NT2/D1 (cell line): ENCODE measurements at places on chromosomes 1 and 21.

DNA sequence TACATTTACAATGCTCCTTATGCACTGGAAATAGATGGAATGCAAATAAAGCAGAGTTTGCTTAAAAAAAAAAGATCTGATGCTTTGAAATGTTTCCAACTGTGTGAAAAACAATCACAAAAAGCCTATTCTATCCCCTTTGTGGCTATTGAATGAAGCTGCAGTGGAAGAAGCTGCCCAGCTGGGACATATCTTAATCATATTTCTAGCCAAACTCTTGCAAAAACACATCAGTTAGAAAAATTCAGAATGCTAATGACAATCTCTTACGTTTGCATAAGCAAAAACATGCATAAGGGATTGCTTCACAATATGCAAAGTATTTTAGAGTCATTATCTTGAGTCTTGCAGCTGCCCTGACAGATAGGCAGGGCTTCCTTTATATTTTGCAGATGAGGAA is 526.4 kb upstream of the USP24 start:
- DNase-seq, result no peak

DNA sequence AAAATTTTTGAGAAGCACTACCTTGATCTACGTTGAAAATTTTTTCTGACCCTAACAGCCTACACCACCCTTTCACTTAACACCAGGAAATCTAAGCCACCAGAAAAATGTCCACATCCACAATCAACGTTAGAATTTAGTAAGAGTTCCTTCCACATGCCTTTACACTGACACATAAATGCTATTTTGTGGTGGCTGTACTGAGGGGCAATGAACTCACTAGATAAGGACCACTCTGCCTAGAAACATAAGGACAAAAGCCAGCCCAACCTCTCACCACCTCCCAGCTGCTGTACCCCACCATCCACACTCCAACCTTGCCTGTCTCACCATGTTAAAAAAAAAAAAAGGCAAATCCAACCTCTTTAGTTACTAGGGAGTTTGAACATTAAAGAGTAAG is 29.8 kb downstream of the PARP1 start:
- DNase-seq, result no peak

DNA sequence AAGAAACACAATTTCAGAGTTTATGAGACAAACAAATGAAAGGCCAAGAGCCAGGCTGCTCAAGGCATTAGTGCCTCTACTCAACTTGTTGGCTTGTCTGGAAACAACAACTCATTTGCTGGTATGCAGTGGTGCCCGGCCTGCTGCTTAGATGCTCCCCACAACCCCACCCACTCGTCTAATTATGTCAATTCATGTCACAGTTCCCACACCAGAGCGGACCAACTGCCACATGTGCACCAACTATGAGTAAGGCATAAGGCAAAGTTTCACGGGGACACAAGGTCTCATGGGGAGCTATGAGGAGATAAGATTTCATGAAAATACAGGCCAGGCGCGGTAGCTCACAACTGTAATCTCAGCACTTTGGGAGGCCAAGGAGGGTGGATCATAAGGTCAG is 34.5 kb upstream of the LRRC38 start:
- no peak for DNase-seq

- no peak for DNase-seq
These were observed 396.6 kb downstream of the NPHP4 start for GRCh38 chr1:5595531-5596170.

DNA sequence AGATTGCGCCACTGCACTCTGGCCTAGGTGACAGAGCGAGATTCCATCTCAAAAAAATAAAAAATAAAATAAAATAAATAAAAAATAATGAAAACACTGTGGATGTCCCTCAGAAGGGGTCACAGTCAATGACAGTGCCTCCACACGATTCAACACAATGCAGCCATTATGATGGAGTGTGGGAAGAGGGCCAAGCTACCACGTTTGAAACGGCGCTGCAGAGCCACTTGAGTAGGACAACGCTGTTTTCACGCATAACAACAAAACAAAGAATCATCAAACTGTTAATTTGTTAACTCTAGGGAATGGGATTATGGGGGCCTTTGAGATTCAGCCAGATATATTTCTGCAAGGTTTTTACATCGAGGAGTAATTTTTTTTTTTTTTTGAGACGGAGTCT is 36.5 kb downstream of the NKAIN1 start:
- DNase-seq, result no peak

DNA sequence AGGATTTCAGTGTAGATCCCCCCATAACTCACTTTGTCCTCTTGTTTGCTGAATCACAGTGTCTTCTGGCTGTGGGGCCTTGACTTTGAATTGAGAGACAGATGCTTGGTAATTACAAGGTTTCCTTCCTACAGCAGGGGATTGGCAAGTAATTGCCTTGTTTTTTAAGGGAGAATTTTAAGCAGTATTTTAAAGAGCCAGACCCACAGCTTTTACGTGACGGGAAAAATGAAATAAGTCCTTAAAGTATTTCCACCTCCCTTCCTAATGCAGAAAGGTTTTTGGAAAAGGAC is 41.0 kb downstream of the PGBD5 start:
- no peak for DNase-seq

- DNase-seq, result no peak
These were observed 6.2 kb upstream of the MAPKAPK2 start for GRCh38 chr1:206678490-206678889.

- DNase-seq, result no peak
These were observed 644.0 kb downstream of the PTPRC start for GRCh38 chr1:199282751-199283305.

- DNase-seq, result peak; percentile 86
These were observed 12.0 kb downstream of the UBE2Q1 start for GRCh38 chr1:154546264-154547063.

DNA sequence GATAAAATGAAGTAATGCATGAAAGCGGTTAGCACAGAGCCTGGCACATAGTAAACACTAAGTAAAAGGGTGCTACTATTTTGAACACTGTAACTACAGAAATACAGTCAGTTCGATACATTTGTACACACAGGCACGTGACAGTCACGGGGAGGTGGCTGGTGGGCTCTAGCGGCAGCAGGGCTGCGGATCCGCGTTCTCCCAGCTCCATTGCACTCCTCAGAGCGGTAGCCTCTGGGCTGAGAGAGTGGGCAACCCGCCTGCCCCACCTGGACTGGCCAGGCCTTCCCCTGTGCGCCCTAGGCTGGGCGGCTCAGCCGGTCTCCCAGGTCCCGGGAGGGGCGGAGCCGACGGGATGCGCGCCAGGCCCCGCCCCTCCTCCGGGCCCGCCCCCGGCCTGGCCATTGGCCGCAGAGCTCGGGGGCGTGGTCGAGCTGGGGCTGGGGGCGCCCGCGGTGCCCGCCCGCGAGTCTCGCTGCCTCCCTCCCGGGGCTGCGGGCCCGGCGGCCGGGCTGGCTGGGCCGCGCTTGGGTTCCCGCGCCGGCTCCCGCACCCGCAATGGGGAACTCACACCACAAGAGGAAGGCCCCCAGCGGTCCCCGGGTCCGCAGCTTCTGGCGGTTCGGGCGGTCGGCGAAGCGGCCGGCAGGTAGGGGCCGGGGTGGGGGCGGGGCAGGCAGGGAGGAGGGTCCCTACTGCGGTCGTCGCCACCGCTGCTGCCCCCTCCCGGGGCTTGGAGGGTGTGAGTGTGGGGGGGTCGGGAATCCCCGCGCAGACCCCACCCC is 51.2 kb upstream of the SYNC start:
- peak; percentile 88 for DNase-seq

- DNase-seq, result no peak
These were observed 13.1 kb downstream of the NR5A2 start for GRCh38 chr1:200040481-200041138.

DNA sequence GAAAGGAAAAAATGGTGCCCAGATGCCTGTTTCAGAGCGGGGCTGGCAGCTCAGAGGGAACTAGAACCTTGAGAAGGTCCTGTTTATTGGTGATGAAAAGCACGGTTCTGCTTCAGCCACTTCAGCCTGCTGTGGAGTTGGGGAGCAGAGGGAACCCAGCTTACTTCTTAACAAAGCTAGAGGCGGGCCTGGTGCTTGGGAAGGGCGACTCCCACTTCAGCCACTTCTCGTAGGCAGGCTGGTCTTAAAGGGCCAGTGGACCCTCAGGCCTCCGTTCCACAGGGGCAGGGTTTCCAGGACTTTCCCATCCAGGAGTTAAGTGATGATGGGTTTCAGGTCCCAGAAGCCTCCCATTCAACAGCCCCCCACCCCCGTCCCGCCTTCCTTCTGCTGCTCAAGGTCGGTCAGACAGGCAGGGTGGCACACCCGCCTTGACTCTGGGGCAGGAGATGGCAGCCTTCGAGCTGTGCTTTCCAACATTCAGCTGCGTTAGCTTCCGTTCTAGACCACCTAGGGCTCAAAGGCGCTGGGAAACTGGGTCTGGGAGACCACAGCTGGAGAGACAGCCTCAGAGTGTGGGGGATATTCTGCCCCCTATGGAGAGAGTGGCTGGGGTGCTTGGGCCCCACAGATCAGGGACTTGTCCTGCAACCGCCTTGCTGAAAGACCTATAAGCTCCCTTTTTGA is 3.4 kb downstream of the RUNX3 start:
- no peak for DNase-seq

GRCh38 chr1:233459470-233459945 is 132.0 kb downstream of the MAP3K21 start:
- DNase-seq, result no peak

DNA sequence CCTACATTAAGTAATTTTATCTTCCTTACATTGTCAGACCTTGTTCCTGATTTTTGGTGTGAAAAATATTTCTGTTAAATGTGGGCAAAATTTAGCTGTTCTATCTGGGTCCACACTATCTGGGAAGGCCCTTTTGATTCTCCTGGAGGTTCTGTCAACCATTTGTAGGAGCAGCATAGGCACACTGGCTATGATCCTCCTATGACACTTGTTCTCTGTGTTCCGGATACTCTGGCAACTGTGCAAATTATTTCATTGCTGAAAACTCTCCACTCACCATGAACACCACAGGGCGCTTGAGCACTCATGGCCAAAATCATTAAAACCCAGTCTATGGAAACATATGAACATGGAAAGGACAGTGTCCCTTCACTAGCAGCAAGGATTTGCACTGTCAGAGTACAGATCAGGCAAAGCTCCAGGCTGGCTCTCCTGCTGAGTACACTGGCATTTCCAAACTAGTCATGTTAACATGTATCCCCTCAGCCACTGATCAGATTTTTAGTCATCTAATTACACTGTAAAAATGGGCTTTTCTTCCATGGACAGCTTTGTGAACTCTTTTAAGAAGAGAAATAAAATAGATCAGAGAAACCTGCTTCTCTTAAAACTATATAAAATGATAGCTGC is 43.9 kb upstream of the SGIP1 start:
- DNase-seq, result no peak

DNA sequence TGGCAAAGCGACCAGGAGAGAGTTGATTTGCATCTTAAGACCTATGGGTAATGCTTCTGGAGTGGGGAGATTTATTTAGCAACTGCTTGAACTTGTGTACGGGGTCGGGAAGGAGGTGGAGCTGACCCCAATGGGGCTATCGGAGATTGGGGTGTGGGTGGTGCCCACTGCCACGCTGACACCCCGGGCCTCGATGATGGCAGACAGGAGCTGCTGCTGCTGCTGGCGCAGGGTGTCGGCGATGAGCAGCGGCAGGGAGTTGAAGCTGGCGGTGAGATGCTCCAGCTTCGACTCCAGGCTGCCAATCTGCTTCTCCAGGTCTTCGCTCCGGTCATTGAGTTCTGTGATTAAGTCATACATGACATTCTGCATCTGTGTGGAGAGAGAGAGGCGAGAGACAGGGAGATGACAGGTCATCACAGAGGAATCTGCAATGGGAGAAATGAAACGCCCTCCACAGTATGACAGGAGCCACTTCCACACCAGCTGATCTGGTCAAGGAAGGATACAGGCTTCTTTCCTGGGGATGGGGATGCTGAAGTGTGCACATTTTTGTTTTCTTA is 100.0 kb upstream of the ADAR start:
- DNase-seq, result no peak

DNA sequence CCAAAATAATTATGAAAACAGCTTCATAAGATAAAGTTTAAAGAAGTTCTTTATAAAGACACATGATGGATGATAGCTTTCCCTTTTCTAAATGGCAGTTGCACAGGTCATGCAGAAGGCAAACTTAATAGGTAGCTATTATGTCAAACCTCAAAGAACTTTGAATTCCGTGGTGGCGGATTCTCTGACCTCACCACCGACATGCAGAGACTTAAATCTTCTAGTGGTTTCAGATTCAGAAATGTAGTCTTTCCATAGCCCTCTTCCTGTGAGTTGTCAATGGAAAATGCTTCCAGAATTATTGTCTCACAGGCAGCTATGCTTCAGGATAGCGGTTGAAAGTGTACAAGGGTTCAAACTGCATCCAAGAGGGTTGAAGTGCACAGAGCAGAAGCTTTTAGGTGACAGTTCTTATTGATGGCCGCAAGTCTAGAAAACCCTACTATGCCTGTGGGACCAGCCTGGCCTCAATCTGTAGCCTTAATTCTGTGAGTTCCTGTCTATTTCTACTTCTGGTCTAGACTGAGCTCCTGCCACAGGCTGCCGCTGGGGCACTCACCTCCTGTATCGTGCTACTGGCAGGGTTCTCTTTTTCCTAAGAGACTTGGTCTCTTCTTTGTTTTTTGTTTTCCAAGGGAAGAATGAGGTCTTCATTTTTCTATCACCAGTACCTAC is 117.0 kb upstream of the ERRFI1 start:
- no peak for DNase-seq

DNA sequence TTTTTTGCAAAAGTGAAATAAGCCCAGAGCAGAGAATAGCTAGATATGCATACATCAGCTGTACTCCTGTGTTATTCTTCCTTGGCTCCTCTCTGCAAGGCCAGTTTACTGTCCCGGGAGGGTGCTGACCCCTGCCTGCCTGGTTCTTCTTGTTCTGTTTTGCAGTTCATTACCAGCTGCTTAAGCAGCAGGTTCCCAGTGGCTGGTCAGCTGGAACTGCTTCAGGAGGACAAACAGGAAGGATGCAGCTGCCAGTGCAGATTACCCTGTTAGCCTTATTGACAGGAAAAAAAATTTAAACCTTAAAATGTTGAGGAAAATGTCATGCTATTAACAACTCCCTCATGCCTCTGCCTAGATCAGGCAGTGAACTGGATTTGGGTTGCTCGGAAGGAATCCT is 16.0 kb upstream of the LRIG2 start:
- DNase-seq, result no peak

DNA sequence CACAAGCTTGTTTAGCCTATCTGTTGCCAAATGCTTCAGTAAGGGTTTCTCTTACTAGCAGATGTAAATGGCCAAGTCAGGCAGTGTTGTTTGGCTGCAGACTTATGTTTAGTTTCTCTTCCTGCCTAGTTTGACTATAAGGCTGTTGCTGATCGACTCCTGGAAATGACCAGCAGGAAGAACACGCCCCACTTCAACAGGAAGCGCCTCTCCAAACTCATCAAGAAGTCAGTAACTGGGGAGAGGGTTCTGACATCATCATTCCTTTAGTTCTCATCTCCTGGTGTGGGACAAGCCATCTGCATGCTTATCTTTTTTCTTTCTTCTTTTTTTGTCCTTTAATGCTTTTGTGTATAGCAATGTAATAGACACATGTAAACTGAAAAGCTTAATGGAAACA is 25.1 kb downstream of the RRP1B start:
- no peak for DNase-seq
